Glutamatergic neuron (in vitro differentiated cells): ENCODE measurements at places on chromosomes 3 and 15.

GRCh38 chr3:143035466-143036211 is 34.3 kb downstream of the U2SURP start:
- no peak for DNase-seq

DNA sequence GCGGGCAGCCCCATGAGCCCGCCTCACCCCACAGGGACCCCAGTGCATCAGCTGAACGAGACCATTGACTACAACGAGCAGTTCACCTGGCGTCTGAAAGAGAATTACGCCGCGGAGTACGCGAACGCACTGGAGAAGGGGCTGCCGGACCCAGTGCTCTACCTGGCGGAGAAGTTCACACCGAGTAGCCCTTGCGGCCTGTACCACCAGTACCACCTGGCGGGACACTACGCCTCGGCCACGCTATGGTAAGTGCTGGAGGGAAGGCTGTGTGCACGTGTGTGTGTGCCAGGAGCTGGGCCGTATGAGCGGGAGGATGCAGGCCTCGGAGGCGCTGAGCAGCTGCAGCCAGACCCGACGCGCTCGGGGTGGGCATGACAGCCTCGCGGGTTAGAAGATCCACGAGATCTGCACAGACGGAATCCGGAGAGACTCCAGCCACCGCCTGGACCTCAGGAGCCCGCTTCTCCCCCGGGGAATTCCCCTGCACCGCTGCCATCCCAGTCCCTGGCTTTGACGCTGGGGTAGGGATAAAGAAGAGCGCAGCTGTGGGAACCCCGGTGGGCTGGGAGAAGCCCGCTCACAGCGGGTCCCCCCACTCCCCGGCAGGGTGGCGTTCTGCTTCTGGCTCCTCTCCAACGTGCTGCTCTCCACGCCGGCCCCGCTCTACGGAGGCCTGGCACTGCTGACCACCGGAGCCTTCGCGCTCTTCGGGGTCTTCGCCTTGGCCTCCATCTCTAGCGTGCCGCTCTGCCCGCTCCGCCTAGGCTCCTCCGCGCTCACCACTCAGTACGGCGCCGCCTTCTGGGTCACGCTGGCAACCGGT is 2.6 kb downstream of the DUOXA2 start:
- peak; percentile 40 for DNase-seq

DNA sequence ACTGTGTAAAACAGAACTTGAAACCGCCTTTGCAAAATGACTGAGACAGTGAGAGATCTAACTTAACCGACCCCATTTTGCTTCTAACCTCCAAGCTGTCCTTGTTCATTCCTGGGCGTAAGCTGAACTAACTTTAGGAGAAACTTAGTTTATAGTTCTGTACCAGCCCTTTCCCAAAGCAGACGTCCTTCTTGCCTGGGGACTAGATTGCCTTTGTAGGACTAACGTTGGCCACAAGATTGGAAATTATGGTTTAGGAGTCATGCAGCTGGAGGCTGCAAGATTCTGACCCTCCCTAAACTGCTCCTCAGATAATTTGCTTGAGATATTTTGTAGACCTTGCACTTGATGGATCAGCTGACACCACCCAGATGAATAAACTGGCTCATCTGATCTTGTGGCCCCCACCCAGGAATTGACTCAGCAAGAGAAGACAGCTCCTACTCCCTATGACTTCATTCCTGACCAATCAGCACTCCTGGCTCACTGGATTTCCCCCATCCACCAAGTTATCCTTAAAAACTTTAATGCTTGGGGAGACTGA is 219.9 kb upstream of the PROK2 start:
- no peak for DNase-seq

DNA sequence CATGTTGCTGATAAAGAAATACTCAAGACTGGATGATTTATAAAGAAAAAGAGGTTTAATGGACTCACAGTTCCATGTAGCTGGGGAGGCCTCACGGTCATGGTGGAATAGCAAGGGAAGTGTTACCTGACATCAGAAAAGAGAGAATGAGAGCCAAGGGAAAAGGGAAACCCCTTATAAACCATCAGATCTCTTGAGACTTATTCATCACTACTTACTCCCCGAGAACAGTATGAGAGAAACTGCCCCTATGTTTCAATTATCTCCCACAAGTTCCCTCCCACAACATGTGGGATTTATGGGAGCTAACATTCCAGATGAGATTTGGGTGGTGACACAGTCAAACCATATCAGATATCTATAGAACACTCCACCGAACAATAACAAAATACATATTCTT is 904.6 kb downstream of the PDCD6IP start:
- DNase-seq = no peak

DNA sequence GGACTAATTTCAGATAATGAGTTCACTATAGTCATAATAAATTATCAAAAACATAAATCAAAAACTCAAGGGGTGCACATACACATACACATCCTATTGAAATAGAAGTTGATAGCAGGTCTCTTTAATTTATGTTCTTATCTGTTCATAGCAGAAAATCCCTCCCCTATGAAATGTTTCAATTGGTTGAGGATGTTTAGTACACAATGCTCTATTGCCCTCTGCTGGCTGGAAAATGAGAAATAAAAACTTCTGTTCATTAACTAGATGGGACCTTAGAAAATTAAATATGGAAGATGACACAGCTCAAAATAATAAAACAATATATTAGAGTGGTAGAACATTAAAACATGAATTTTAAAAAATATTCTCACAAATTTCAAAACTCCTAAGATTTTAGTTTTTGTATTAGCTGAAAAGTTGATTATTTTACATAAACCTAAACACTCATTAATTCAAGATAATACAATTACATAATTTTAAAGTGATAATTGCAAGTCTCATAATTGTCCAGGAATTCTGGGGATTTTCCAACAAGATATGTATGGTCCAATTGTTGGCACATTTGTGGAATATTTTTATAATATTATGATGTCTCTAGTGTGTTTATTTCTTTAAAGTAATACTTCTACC is 735.0 kb downstream of the ROBO1 start:
- no peak for DNase-seq

- no peak for DNase-seq
Measured at GRCh38 chr3:185161761-185162160, 8.9 kb upstream of the C3orf70 start.

- DNase-seq = peak; percentile 30
Measured at GRCh38 chr3:53498806-53499641, 4.6 kb downstream of the CACNA1D start.

DNA sequence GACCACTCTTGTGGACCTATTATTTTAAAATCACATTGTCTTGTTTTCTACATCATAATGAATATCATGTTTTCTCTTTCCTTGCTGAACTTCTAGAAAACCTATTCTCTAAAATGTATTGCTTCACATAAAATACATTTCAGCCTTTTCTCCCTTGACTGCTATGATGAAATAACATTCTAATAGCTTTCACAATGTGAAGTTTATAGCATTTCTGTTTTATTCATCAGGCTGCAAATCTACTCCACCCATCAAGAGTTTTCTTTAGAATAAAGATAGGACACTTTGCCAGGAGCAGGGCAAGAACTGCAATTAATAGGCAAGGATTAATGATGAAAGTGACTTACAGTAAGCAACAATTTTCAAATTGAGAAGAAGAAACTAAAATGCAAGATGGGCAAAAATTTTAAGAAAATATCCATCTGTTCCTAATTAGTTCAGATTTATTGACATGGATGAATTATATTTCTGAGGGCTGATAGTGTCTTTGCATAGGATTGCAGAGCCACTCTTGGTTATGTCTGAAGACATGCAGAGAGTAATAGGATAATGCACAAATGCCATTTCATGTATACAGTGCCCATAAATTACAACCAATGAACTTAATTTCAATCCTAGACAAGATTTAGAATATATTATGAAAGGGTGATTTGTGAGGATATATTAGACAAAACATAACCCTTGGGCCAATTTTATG is 21.7 kb downstream of the LEKR1 start:
- no peak for DNase-seq

DNA sequence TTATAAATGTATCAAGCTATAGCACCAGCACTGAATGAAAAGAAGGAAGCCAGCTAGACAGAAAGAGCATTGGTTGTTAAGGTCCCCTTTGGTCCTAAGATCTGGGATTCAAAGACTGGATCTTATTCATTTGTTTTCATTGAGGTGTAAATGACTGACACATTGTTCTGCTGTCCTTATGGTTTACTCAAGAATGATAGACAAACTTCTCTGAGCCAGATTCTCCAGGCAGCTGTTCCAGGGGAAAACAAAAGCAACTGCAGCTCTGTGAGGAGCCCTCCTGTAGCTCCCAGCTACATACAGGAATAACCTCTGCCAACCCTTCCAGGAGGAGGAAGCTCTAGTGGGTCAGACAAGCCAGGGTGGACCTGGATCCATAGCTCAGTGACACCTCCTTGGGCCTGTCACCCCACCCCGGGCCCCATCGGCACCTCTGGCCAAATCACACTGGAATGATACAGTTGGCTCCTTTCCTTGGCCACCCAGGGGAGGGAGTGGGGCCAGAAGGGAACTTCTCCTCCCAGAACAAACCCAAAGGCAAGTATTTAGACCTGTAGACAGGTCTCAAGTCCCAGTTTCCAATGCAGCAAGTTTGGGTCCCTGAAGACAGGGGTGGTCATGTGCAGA is 57.8 kb downstream of the ZNF621 start:
- no peak for DNase-seq

DNA sequence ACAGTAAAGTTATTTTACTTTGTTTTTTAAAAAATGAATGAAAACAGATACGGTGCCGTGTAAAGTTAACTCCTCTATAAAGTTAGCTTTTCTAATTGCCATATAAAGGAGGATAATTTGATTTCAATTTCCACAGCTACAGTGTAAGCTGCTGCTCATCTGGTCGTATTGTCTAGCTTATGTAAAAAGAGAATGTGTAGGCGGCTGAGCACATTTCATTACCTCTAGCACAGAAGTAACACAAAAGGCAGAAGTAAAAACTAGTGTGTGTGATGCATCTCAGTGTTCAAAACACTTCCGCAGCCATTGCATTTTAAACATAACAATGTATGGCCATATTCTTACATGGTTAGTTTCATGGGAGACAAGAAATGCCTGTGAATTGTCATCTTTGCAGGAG is 105.0 kb upstream of the P2RY1 start:
- DNase-seq = no peak

DNA sequence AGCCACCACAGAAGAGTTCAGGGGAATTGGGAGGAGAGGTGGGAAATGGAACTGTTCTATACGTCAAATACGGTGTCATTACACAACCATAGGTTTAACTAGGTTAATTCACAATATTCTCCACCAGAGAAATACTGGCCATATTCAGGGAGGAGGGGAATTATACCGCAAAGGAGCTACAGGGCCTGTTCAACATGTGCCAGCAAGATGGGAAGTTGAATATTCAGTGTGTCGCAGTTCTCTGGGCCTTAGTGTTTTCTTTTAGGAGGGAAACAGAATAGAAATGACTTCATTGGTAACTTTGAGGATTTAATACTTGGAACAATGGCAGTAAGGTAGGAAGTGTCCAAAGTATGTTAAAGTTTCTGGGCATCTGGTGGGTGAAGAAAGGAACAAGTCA is 18.0 kb upstream of the FBXW12 start:
- DNase-seq = no peak
